ACHN (cell line): ENCODE measurements at places on chromosomes 1 and 21.

- peak; percentile 44 for DNase-seq
These were observed 216.2 kb upstream of the RUNX1 start for GRCh38 chr21:35265170-35265877.

- DNase-seq: no peak
These were observed 31.8 kb upstream of the ANGPTL7 start for GRCh38 chr1:11157394-11157793.

GRCh38 chr21:27673581-27673980, 706.7 kb upstream of the ADAMTS5 start:
- no peak for DNase-seq

DNA sequence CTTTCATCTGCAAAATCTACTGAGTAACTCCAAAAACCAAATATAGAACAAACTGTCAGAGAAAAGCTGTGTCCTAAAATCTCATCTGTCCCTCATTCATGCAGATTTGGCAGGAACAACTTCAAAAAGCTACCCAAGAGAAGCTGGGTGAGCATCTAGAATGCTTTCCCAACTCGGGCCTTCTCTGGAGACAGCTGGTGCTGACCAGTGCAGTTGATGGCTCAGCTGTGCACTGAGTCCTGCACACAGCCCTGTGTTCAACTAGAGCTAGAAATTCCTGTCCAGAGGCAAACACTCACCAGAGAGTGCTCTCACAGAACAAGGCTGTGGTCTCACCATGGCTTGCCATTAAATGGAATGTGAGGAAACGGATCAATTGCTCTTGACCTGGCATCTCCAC, 202.8 kb downstream of the ASTN1 start:
- no peak for DNase-seq

- DNase-seq: no peak
These were observed 12.6 kb downstream of the MCL1 start for GRCh38 chr1:150566589-150567340.

GRCh38 chr1:83800066-83800465, 198.9 kb downstream of the TTLL7 start:
- no peak for DNase-seq

GRCh38 chr1:154657556-154657955, 49.6 kb upstream of the ADAR start:
- DNase-seq: no peak

DNA sequence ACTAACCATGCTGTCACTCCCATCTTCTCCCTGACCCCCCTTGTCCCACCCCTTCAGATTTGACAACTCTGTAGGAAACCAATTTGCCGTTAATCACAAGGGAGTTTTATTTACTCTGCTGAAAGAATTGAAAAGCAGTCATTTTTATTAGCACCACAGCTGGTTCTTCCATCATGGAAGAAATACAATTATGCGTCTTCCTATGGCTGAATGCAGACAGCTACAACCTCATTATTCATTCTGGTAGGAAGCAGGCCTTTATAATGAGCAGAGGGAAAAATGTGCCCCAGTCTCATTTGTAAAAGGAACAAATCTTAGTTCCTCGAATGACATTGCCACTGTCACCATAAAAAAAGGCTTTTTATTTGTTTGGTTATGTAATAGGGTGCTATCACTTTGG, 35.2 kb downstream of the JUN start:
- no peak for DNase-seq

DNA sequence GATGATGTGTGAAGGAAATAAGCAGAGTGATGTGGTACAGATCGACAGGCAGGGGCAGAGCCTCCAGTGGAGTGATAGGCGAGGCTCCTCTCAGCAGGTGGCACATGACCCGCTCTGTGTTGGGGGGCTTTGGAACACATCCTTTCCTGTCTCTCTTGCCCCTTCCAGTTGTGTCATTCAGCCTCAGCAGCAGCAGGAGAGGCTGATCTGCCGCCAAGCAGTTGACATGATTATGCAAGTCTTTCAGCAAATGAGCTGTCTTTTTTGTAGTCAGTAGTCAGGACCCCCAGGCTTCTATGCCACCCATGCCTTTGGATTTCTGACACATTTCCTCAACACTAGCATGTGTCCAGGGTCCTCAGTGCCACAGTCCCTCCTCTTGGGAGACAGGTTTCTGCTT, 307.1 kb upstream of the C1orf174 start:
- no peak for DNase-seq

DNA sequence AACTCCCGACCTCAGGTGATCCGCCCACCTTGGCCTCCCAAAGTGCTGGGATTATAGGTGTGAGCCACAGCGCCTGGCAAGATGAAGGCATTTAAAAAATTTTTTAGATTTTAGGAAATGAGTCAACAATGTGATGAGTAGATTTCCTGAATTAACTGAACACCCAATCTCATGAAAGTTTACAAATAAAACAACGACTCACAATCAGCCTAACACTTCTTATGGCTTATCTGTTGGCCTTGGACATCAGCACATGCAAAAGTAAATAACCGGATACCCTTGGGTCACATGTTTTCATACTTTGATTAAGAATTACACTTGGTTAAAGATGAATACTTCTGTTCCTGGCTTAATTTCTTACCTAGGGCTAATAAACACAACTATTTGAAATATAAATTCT, 3.0 kb downstream of the GNG12 start:
- no peak for DNase-seq

- DNase-seq: no peak
These were observed 14.3 kb downstream of the RUSC1 start for GRCh38 chr1:155334962-155335361.

DNA sequence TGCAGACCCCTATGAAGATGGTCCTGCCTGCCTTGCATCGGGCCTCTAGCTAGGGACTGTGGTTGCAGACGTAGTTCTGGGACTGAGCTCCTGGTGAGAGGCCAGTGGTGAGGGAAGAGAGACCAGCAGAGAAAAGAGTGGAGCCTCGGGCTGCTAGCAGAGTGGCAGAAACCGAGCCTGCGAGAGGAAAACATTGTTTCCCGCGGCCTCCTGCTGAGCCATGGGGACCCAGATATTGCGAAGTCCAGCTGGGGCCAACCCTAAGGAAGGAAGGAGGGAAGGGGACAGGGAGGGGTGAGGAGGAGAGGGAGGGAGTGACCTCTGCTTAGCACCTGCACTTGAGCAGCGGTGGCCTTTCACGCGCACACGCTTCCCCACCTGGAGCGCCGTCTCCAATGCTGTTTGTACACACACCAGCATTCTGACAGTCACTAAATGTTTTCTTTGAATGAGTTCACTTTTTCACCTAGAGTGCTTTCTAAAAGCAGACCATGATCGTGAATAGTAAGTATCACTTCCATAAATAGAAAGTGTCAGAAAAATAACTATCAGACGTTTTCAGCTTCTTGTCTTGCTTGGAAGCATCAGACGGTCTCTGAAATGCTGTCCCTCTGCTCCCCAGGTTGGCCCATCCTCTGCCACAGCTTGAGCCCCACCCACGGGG, 2.5 kb upstream of the FNDC10 start:
- no peak for DNase-seq

GRCh38 chr1:22930240-22930912, 42.3 kb downstream of the LACTBL1 start:
- DNase-seq: peak; percentile 55

- DNase-seq: no peak
These were observed 170.7 kb downstream of the NEGR1 start for GRCh38 chr1:72111662-72112061.
